Stomach (tissue), 19 donors: ENCODE measurements at places on chromosomes 13 and 19.
A peak's percentile ranks its signal among the peaks of the same experiment; 100 is the strongest.

DNA sequence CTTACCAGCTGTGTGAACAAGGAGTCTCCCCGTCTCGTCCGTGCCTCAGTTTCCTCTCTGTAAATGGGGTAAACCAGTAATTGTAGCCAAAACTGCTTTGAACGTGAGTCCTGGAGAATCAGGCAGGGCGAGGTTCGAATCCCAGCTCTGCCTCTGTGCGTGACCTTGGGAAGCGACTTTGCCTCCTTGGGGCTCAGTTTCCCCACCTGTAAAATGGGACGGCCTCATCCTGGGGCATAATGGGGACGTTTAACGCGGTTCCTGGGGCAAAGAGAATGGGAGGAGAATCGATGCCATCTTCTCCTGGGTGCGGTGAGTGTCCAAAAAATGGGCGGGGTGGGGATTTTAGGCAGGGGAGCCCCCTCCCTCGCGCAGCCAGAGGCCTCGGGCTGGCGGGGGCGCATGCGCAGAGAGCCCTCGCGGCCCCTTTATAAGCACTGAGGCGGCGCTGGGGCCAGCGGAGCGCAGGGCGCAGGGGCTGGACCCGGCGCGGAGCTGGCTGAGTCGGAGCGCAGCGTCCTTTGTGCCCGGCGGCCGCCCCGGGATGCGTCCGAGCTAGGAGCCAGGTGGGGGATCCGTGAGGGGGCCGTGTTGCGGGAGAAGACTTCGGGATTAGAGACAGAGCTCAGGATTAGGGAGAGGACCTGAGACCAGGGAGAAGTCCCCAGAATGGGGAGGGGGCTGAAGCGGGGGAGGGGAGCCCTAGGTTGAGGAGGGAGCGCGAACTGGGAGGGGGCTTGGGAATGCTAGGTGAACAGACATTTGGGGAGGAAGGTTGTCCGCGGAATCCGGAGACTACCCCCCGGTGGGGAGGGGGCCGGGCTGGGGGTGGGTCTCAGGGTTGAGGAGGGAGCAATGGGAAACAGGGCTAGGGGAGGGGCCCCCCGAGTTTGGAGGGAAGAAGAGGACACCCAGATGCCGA, at the start of gene NCAN:
NCAN (plus strand) TSS at position 460 of the 922 bp plus-strand sequence. CDS start 4,996 bp downstream, outside the sequence.
- DNase-seq, result no peak

DNA sequence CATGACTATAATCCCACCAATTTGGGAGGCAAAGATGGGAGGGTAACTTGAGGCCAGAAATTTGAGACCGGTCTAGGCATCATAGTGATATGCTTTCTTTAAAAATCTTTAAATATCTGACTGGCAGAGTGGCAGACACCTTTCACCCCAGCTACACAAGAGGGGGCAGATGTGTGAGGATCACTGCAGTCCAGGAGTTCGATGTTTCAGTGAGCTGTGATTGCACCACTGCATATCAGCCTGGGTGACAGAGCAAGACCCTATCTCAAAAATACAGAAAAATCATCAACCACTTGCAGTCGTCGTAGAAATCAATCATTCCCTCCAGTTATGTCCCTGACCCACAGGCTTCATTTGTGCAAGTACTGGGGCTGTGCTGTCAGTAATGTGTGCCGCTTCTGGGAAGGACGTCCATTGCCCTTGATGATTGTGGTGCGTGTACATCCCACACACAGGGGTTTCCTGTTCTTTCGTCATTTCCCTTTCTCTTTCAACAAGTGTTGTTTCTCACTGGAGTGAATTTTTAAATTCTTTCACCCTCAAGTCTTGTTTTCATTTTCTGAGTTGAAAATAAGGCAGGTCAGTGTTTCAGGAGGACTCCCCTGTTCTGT, 1.4 kb downstream of the LGALS14 start:
- no peak for DNase-seq

DNA sequence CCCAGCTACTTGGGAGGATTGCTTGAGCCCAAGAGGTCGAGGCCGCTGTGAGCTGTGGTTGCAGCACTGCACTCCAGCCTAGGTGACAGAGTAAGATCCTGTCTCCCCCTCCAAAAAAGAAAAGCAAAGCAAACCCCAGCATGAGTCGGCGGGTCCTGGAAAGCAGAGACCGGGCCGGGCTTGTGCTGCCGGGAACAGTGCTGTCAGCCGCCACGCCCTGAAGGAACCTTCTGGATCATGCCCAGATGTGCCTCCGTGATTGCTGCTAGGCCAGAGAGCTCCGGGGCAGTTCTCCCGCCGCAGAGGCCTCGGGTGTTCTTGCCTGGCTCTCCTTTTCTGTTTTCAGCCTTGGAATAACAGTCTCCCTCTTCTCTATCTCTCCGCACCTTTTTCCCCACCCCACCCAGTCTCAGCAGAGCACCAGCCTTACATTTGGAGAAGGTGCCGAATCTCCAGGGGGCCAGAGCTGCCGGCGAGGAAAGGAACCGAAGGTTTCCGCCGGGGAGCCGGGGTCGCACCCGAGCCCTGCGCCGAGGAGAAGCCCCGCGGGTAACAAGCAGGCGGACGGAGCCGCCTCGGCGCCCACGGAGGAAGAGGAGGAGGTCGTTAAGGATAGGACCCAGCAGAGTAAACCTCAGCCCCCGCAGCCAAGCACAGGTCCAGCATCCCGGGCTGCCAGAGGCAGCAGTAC, 181.9 kb downstream of the STK24 start:
- no peak for DNase-seq

- peak; percentile 64 for DNase-seq
These were observed 32.2 kb downstream of the TMEM161A start for GRCh38 chr19:19106056-19106551.

DNA sequence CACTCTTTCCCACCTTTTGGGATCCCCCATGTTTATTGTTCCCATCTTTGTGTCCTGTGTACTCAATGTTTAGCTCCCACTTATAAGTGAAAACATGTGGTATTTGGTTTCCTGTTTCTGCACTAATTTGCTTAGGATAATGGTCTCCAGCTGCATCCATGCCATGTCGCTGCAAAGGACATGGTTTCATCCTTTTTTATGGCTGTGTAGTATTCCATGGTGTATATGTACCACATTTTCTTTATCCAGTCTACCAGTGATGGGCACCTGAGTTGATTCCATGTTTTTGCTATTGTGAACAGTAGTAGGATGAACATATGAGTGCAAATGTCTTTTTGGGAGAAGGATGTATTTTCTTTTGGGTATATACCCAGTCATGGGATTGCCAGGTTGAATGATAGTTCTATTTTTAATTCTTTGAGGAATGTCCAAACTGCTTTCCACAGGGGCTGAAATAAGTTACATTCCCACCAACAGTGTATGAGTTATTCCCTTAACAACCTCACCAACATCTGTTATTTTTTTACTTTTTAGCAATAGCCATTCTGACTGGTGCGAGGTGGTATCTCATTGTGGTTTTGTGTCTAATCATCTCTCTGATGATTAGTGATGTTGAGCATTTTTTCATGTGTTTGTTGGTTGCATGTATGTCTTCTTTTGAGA, 55.7 kb upstream of the MEDAG start:
- no peak for DNase-seq

DNA sequence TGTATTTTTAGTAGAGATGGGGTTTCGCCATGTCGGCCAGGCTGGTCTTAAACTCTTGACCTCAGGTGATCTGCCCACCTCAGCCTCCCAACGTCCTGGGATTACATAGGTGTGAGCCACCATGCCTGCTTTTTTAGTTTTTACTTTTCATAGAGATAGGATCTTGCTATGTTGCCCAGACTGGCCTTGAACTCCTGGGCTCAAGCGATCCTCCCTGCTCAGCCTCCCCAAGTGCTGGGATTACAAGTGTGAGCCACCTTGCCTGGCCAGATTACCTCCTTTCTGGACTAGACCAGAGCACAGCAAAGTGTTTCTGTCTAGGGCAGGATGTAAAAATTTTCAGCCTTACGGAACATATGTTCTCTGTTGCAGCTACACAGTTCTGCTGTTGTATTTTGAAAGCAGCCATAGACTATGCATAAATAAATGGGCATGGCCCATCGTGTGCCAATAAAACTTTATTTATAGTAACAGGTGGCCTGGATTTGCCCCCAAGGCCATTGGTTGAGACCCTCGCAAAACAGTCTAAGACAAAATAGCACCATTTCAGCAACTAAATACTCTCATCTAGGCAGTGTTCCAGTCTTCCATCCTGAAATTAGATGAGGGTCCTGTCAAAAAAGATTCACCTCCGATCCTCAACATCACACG, 36.0 kb downstream of the GNG7 start:
- no peak for DNase-seq

DNA sequence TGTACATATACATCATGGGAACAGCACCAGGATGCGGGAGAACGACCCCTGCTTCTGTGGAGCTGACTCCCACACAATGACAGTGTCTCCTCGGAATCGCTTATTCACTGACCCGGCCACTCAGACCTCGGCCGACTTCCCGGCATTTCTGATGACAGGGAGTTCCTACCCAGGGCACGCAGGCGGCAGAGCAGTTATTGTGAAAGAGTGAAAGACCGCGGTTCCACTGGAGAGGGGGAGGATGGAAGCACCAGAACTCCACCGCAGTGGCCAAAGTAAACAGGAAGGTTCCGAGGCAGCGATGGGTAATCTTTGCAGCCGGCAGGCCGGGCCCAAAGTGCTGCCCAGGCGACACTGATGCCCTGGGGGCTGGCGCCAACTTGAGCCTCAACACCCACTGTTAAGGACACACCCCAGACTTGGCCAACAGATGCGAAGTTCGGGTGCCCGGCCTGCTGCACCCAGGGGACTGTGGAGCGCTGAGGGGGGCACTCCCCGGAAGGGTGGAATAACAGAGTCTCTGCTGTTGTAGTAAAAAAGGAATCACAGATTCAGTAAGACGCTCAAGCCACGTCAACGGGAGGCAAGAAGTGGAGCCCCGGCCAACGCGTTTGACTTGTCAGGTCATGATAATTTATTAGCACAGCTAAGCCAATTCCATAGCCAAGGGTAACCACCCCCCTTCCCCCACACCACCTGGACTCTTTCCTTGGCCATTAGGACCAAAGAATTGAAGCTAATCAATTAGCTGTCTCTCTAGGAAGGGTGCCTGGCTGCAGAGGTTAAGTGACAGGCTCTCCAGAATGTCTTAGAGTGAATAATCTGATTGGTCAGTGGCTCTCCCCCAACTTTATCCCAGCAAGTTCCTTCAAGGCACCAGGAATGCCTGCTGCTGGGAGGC, 5.8 kb downstream of the MLLT1 start:
- DNase-seq, result peak; percentile 77

DNA sequence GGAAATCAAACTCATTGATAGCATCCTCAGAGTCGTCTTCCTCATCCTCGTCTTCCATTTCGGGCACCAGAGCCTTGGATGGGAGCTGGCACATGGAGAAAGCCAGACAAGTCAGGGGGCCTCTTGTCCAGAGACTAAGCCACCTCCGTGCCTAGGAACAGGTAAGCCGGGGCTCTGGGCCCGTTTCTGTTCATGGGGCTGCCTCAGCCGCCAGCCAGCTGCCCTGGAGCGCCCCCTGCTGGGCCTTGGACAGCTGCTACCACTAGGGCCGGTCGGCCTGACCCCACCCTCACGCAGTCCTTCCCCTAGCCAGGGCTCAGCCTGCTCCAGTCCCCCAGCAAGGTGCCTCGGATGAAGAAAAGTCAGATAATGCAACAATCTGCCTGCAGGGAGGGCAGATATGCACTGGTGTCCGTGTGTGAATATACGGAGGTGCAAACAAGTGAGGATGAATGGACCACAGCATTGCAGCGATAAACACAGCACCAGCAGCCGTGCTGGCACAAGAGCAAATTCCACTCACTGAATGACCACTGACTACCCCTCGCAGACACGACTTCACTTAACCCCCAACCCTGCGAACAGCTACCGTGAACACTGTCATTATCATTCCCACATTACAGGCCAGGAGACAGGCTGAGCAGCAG, 11.9 kb upstream of the PRKD2 start:
- peak; percentile 90 for DNase-seq

DNA sequence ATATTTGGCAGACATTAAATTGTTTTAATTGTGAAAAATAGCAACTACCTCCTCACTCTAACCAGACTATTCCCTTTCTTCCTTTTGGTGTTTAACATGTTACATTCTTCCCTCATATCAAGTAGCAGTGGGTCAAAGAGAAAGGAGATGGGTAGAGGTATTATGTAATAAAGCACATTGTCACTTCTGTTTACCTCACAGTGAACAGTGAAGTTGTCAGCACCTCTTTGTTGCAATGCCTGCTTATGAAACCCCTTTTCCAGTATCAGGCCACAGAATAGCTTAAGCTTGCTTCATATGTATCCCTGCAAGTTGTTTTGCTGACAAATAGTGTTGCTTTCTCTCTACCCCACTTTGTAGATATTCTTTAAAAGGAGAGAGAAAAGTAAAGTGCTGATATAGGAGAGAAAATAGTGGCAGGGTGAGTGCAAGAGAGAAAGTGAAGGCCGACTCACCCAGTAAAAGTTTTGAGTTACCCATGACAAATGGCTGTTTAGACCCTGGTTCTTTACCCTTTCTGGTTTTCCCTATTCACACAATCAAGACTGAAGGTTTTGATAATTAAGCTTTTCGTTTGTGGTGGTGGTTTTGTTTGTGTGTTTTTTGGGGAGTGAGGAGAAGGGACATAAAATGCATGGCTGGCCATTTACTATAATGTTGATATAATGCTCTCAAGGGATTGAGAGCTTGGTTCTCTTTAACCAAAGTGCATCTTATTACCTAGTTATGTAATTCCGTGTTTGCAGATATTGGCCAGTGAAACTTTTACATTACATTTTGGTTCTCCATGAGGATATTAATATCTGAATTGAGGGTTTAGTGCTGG, 3.7 kb downstream of the ITM2B start:
- DNase-seq, result no peak
